Stimulated activated CD4-positive, alpha-beta T cell treated with anti-CD3 and anti-CD28 coated beads, Interleukin-2, amount 100 ng/mL, for 4 hours (primary cell): ENCODE measurements at places on chromosomes 4 and X.

GRCh38 chrX:123738378-123738940, 5.6 kb upstream of the THOC2 start:
- no peak for DNase-seq

DNA sequence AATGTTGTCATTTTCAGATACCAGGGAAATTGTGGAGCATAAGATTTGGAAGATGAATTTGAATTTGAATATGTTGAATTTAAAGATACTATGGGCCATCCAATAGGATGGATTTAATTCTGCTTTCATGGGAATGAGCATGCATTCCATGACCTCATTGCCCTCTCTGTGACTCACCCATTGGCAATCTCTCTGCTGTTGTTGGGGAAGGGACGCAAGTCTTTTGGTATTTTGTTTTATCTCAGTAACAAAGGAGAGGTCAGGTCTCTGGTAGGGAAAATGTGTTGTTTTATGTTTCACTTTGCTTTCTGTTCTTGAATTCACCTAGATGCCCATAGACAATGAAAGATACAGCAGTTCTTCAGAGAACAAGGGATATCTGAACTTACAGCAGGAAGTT, 42.1 kb upstream of the MAGEA4 start:
- DNase-seq = no peak

DNA sequence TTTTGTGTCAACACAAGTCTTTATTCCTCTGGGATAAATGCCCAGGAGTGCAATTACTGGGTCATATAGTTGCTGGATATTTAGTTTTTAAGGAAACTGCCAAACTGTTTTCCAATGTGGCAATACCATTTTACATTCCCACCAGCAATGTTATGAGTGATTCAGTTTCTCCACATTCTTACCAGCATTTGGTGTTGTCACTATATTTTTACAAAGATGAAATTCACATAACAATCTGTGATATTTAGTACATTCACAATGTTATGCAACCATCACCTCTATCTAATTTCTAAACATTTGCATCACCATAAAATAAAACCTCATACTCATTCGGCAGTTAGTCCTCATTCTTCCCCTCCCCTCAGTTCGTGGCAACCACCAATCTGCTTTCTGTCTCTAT, 75.0 kb downstream of the MAMLD1 start:
- no peak for DNase-seq

DNA sequence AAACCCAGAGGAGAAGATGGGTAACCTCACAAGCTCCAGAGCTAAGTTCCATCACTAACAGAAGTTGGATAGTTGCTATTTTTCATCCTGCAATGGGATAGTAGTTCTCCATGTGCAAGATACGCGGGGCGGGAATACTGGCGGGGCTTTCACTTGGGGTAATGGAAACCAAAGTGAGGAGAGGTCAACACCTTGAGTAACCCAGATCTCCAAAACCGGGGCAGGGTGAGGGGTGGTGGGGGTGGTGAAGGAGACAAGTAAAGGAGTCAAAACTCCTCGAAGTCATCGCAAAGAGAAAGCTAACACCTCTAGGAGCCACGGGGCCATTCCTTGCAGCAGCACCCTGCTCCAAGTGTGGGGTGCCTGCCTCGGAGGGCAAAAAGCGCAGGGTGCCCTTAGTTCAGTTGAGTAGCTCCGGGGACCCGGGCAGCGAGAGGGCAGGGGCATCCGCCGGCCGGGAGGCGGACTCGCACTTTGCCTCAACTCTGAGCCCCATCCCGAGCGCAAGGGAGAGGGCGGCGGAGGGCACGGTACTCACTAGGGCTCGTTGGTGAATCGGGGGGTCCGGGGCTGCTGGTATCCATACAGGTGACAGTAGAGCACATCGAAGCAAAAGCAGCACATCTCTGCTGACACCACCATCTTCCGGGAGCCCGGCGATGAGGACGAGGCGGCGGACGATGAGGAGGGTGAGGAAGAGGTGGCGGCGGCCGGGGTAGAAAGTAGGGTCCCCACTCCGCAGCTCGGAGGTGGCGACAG, 645 bp downstream of the AMMECR1 start:
- peak; percentile 0 for DNase-seq

GRCh38 chrX:153766871-153767673, 3.0 kb downstream of the PLXNB3 start:
- DNase-seq = no peak

DNA sequence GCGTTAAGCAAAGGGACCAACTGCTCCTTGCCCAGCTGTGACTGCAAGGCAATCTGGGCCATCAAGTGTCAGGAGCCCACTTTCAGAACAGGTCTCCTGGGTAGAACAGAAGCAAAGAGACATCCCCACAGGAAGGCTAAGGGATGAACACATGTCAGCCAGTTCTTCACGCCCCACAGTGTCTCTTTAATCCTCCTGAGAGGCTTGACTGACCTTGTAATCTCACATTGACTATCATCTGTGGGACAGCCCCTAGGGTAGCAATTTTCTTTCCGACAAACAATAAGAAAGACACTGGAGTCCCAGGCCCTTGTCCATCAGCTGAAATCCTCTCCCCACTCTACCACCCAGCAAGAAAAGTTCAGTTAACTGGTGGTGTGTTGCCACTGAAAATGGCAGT, 1.0 kb downstream of the CHRDL1 start:
- DNase-seq = no peak

- no peak for DNase-seq
Observed at GRCh38 chr4:71832049-71832448, 48.2 kb upstream of the GC start.

GRCh38 chr4:76562161-76562560, 127.1 kb downstream of the SHROOM3 start:
- no peak for DNase-seq

DNA sequence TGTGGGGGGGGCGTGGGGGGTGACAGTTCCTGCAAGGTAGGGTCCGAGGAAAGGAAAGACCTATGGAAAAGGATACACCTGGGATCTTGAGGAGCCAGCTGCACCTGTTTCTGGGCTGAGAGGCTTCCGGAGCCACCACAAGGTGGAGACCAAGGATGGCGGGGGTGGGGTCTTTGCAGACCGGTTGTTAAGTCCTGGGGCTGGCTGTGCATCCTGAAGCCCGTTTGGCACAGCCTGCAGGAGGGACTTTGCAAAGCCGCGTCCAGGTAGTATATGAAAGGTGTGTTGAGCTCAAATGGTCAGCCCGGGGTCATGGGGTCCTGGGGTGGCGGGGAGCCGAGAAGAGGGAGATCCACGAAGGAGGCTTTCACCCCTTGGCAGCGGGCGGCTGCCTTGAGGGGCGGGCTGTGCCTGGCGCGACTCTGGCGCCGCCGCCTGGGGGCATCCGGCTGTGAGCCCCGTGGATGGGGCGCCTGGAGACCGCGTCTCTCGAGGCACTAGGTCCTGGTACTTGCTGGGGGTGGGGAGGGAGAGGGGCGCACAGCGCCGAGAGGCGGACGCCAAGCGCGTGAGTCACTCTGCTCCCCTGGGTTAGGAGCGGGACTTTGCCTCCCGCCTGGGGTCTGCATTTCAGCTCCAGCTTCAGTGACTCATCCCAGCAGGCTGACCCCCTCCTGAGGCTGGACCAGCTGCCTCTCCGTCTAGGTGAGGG, 58.2 kb upstream of the DYNLT3 start:
- DNase-seq = no peak

- DNase-seq = peak; percentile 57
Observed at GRCh38 chrX:9708923-9709553, 56.6 kb downstream of the GPR143 start.

GRCh38 chrX:97210501-97210900, 326.8 kb downstream of the RPA4 start:
- no peak for DNase-seq

DNA sequence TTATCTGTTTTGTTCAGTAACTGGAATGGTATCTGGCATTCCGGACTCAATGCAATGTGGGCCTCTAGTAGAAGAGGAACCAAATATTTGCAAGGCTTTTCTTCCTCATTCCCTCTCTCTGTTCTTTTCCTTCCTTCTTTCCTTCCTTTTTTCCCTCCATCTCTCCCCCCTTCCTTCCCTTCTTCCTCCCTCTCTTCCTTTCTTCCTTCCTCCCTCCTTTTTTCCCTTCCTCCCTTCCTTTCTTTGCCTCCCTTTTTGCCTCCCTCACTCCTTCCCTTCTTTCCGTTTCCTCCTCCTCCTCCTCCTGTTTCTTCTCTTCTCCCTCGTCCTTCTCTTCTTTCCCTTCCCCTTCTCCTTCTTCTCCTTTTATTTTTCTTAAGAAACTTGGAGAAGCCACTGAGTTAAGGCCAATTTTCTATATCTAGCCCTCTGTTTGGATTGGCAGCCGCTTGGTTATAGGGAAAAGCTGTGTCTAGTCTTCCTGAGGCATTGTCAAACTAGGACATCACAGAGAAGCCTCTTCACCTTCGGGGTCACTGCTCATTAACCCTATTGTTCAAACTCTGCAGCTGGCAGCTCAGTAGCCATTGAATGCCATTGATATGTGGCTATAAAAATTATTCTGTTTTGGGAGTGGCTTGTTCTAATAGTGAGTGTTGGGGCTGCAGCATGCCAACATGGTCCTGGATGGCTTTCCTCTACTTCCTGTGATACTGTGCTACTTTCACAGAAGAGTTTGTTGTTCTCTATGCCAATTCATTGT, 95.9 kb downstream of the CFAP299 start:
- no peak for DNase-seq

- no peak for DNase-seq
Observed at GRCh38 chr4:158873795-158874401, 105.1 kb downstream of the FNIP2 start.

DNA sequence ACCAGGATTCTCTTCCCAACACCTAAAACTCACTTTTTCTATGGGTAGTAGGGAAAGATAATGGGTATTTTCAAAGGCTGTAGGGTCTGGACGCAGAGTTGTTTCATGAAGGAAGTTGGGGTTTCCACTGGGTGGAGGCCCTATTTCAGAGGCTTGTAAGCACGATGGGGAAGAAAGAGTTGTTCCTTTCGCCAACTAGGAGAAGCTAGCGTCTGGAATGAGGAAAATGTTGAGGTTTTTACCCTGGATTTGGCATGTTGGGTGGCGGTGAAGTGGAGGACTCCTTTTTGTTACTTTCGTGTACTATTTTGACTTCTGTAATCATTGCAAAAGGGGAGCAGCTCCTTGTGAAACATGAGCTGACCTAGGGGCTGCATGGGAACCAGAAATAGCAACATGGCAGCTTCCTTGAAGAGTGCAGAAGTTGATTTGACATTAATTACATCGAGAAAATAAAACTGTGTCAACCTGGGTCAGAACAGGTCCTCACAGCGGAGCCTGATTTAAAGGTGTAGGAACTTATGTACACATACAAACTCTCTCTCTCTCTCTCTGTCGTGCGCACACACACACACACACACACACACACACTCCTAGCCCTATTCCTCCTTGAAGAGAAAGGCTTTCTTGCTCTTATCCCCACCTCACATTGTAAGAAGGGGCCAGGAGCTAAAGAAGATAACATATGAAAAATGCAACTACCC, 19.1 kb downstream of the VSIG4 start:
- no peak for DNase-seq

DNA sequence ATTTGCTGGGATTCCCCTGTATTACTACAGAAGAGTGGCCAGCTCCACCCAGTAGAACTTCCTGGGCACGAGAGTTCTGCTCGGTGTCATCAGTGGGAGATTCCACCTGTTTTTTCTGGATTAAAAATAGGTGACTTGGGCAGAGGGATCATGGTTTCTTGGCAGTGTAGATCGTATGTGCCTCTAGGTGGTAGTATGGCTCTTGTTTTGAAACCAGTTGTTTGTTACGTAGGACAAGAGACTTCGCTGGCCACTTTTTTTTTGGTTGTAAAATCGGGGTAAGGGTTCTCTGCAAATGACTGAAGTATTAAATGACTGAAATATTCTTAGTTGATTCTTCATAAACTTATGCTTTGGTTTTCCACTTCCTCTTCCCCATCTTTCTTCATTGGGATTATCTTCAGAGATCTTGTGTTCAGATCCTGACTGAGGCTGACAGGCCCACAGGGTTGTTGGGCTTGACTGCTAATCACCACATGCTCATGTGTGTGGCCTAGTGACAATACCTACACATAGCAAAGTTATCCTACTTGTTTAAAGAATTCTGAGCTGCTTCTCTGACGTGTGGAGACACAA, 43.8 kb upstream of the WDR1 start:
- DNase-seq = no peak

DNA sequence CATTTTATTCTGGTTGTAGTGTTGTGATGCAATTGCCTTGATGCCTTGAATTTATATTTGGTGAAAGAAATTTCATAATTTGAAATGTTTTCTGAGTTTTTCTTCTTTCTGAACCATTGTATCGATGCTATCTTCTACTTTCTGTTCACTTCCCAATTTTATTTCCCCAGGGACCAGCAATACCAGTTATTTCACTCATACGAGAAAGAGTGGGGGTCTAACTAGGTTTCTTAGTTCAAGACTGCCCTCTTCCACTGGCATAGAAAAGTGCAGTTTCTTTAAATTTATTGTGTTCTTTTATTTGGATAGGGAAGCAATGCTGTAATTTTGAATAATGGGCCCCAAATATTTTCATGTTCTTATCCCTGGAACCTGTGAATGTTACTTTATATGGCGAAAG, 544.0 kb upstream of the ADGRL3 start:
- no peak for DNase-seq

DNA sequence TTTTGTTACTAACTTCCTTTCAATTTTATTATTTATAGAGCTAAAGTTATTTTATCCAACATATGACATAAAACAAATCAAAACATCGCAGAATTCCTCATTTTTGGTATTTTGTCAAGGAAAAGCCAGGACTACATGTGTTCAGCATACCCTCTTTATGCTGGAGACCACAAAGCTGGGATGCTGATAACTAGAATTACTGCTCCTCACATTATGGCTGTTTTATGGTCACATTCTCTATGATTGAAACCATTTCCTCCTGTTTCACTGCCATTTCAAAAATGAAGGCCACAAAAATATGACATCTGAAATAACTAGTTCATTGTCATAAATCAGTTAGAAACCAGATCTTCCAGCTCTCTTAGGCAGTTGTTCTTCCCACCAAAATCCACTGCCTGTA, 41.7 kb downstream of the KLHL34 start:
- no peak for DNase-seq

DNA sequence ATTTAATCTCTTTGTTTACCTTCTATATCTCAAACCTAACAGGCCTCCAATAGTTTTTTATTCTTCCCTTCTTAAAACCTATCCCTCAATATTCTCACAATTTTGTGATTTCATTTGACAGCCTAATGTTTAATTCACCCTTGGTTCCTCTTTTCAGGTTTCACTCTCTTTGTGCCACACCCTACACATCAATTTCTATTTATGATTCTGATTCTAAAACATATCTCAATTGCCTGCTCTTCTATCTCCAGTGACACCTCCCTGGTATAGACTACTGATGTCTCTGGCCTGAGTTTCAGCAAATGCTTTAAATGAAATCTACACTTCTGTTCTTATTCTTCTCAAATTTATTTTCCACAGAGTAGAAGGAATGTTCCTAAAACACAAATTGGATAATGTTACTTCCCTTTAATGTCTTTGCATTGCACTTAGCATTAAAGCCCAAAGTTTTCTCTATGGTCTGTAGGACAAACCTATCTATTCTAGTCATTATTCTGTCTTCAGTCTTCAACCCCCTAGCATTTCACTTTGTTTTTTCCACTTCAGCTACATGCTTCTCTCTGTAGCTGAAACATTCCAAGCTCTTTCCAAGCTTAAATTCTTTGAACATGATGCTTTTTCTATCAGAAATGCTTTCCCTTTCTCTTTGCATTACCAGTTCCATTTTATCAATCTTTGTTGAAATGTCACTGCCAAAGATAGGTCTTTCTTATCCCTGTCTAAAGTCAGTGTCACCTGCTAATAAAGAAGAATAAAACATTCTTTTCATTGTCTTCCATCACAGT, 622.0 kb downstream of the CENPC start:
- DNase-seq = no peak

GRCh38 chrX:68461093-68461492, 27.8 kb upstream of the OPHN1 start:
- DNase-seq = no peak
